ENCODE measurements at places on chromosomes 7 and 10. TPM values are rescaled to one million over a fixed set of nuclear protein-coding genes. Genes with fewer than 3 reads are reported as not detected.

- DNase-seq: peak; percentile 45
Observed at GRCh38 chr7:29563590-29564495, at the start of gene PRR15. PRR15 (plus strand) TSS chr7:29563835; CDS start chr7:29566330, 2,495 bp downstream.

DNA sequence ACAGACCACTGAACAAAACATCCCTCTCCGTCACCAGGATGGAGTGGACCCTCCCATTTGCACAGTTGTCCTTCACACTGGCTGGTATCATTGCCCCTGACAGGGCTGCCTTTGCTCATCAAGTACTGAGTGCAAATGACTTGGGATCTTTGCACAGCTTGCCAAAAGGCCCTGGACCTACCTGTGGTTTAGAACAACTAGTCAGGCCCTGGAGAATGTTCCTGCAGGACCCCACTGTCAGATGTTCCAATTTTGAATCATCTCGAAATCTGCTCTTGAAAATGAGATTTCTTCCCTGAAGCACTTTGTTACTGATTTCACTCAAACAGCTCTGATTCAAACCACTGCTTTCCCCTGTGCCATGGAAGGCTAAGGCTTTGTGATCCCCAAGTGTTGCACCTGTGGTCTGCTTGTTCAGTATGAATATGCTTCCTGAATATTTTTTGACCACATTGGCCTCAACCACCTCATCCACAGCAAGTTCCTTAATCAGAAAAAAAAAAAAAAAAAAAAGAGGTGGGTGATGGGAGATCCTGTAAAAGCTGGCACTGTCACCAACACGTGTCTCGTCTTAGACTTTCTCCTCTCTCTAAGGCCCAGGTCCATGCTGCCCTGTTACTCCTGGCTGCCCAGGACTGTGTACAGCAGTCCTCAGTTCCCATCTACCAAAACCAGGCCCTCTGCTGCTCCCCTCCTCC, 2.7 kb upstream of the AOAH start:
- DNase-seq: no peak

DNA sequence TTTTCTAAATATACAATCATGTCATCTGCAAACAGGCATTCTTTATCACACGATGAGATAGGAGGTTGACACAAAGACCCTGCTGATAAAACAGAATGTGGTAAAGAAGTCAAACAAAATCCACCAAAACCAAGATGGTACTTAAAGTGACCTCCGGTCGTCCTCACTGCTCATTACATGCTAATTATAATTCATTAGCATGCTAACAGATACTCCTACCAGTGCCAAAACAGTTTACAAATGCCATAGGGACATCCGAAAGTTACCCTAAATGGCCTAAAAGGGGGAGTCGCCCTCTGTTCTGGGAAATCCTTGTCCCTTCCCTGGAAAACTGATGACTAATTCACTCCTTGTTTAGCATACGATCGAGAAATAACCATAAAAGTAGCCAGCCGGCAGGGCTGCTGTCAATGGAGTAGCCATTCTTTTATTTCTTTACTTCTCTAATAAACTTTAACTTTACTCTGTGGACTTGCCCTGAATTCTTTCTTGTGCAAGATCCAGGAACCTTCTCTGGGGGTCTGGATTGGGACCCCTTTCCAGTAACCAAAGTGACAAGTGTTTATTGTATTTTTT, 126.6 kb downstream of the CCDC71L start:
- no peak for DNase-seq

DNA sequence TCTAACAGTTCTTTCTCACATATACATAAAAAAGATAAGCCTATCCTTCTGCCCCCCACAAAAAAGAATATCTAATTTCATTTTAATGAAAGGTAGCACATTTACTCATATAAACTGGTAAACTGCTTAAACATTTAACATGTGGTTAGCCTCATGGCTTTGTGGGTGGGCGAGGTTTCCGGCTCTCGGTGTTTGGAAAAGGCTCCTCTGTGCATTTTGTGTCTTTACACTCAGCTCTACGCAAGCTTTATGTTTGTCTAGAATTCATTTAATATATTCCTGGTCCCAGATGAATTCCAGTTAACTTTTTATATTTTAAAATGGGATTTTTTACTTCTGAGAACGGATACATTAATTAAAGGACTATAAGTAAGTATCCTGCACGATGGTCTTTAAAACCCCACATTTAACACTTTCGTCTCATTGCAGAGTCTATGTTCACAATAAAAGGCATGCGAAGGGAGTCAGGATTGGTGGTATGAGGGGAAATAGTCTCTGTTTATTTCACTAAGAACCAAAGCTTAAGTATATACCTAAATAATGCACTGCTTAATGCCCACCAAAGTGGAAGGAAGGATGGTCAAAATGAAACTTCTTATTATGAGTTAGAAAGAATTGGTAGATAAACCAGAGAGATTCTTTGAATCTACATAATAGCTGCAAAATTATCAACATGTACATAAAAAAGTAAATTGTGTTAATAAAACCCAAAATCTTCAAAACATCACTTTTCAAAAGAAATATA, 197.2 kb downstream of the CRPPA start:
- DNase-seq: peak; percentile 47

CPA4 gene
- total RNA-seq: not detected

TIMM23B gene
- total RNA-seq: 19.2 TPM

OGDHL gene
- not detected for total RNA-seq

Data from activated naive CD8-positive, alpha-beta T cell treated with anti-CD3 and anti-CD28 coated beads, Interleukin-2, amount 10 ng/mL, durations not matched to agents 7 days and 5 days (primary cell).